ENCODE measurements at places on chromosomes 5 and 9.

DNA sequence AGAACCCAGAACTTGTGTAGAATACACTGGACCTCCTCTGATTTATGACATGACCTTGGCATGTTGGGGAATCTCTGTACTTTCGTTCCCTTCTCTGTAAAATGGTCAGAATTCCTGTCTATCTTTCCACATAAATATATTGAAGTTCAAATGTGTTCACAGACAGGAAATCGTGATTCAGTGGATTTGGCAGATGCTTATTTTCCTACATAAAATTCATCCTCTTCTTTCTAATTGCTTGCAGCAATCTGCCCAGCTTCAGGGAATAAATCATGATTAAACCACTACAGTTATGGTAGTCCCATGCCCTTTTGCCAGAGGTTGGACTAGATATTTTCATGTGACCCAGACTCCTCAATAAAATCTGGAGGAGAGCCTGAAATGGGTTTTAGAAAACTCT is 52.1 kb upstream of the ARL15 start:
- DNase-seq = no peak

- DNase-seq = no peak
Observed at GRCh38 chr5:169299663-169300467, 1.1 kb downstream of the SLIT3 start.

DNA sequence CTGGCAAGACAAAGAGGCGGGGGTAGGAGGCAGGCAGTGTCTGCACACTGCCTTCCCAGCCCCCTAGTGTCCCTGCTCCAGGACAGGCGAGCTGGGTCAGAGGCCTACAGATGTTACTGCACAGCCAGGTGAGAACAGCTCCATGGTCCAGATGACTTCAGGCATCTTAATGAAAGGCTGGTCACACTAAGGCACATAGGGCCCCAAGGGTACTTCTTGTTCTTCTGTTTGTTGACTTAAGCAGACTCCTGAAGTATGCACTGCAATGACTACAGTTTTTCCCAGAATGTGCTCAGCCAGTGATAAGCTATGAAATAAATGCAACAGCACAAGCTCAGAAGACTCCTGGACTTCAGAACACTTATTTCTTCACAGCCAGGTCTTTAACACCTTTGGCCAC is 27.4 kb downstream of the ATPSCKMT start:
- no peak for DNase-seq

- no peak for DNase-seq
Observed at GRCh38 chr5:148750614-148751013, 75.8 kb upstream of the ADRB2 start.

DNA sequence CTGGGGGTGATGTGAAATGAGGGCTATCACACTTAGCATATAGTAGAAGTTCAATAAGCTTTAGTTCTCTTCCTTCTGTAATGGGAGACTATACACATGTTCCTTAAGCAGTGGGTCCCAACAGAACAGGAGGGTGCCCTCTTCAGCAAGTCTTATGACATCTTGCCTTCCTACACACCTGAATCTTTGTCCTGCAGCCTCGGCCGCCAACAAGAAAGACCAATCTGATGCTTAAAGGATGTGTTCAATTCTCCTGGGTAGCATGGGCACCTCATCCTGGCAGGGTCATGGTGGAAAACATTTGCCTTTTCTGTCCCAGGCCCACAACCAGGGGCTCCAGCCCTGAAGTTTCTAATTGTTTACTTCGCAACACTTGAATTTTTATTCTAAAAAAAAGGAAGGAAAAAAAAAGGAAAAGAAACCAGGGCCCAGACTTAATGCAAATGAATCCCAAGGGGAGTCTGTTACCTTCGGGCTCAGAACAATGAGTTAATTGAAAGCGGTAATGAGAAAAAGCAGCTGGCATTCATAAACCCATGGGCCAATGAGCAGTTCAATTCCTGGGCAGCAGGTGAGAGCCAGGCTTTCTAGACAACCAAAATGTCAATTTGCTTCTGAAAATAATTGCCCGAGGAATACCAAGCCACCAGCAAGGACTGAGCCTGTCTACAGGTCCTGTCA is 26.2 kb upstream of the SMAD5 start:
- no peak for DNase-seq

DNA sequence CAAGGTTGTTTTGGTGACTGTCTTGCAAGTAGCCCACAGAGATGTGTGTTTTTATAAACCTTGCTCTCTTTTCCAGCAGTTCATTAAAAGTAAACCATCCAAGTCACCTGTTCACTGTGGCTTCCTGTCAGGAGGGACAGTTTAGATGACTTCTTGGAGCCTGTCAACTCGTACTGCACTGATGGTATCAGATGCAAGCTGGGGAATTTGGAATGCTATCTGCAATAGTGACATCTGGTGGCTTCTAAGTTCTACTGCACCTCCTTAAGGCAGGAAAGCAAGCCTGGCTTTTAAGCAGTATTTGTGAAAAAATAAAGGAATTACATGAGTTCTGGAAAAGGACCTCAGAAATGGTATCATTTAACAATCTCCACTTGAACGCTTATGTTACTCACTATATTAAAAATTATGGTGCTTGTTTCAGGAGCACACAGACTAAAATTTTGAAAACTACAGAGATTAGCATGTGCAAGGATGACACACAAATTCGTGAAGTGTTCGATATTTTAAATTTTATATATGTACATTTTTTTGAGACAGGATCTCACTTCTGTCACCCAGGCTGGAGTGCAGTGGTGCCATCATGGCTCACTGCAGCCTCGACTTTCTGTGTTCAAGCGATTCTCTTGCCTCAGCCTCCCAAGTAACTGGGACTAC is 164.0 kb downstream of the TTC39B start:
- DNase-seq = peak; percentile 19

DNA sequence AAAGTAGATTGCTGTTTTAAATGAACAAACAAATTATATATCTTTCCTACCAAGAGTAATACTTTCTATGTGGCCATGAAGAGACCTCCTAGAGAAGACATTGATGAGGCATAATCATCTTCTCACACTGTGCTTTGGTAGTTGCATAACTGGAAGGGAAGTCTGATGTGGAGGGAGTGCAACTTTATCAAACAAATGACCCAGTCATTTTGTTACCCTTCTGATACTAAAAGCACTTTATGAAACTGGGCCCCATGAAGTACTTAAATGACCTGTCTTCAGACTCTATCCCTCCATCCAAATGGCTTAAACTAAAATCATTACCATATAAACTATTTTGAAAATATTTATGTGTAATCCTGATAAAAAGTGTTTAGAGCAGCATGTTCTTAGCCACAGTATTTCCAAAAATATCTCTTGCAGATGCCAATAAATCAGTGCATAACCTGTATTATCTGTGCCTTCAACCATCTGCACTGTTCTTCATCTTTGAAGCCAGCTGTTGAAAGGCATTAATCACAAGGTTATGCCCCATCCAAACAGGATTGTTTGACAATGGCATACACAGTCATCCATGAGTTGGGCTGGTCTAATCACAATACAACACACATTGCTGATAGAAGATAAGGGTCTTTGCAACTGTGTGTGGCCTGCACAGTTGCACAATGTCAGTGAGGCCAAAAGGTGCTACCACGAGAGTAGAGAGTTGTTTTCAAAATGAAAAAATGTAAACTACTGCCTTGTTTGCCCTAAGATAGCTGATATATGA is 31.9 kb upstream of the MIER3 start:
- no peak for DNase-seq

DNA sequence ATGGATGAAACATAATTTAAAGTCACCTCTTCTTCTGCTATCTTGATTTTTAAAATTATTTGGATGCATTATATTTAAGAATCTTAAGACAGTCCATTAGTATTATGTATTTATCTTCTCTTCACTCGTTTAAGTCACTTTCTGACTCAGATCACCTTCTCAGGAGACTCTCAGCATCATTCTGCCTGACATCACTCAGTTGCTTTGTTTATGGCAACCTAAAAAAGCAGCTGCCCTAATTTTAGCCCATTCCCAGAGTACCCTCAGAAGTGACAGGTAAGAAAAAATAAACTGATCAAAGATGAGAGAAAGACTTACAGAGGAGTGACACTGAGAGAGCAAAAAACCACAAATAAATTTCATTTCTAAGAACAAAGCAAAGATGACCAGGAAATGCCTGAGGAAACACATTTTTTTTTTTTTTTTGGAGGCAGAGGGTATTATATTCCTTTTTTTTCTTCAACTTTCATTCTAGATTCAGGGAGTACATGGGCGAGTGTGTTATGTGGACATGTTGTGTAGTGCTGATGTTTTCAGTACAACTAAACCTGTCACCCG is 140.5 kb downstream of the MUSK start:
- DNase-seq = no peak

GRCh38 chr9:128208946-128209669 is 5.9 kb downstream of the DNM1 start:
- DNase-seq = no peak

DNA sequence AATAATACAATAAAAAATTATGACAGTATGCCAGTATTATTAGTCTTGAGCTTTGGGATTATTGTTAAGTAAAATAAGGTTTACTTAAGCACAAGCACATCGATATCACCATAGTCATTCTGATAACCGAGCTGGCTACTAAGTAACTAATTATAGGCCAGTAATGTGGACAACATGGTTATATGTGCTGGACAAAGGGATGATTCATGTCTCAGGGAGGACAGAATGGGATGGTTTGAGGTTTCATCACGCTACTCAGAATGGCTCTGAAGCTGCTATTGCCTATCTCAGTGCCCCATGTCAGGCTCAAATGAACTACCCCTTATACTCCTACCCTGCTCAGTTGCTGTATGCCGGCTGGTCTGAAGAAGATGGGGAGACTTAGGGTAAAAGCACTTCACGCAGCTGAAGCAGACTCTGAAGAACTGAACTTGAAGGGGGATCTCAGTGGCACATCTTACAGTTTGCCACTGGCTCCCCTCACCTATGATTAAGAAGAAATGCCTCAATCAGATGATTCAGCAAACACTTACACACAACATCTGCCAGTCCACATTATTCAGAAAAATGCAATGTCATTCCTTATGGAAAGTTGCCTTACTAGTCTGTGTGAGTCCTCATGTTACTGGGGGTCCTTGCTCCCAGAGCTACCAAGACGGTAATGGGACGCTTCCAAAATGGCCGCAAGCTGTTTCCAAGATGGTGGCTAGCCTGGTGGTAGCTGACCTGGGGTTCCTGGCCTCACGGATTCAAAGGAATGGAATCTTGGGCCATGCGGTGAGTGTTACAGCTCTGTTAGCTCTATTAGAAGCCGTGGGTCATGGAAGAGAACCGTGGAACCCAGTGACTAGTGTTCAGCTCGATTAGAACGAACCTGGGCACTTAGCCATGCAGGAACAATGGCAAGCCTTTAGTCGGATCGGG is 1098.6 kb downstream of the TAF11L14 start:
- DNase-seq = no peak

- no peak for DNase-seq
Observed at GRCh38 chr5:135222171-135222681, 176.8 kb downstream of the MACROH2A1 start.

GRCh38 chr9:94084314-94084713 is at the start of gene PTPDC1:
Gene PTPDC1 (plus strand): TSS chr9:94084464. CDS start chr9:94084531, 67 bp downstream.
- no peak for DNase-seq

DNA sequence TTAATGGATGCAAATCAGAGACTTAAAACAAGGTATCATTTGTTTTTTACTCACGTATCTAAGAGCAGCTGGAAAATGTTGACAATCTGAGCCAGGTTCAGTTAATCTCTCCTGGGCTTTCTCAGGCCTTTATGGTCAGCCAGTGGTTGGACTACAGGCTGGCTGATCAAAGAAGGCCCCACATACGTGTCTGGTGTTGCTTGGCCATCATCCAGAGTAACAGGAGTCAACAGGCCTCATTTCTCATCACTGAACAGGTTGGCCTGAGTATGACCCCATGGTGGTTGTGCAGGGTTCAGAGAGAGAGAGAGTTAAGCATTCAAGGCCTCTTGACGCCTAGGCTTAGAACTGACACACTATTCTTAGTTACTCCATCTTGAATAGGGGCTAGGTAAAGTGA is 97.0 kb upstream of the VLDLR start:
- DNase-seq = no peak

DNA sequence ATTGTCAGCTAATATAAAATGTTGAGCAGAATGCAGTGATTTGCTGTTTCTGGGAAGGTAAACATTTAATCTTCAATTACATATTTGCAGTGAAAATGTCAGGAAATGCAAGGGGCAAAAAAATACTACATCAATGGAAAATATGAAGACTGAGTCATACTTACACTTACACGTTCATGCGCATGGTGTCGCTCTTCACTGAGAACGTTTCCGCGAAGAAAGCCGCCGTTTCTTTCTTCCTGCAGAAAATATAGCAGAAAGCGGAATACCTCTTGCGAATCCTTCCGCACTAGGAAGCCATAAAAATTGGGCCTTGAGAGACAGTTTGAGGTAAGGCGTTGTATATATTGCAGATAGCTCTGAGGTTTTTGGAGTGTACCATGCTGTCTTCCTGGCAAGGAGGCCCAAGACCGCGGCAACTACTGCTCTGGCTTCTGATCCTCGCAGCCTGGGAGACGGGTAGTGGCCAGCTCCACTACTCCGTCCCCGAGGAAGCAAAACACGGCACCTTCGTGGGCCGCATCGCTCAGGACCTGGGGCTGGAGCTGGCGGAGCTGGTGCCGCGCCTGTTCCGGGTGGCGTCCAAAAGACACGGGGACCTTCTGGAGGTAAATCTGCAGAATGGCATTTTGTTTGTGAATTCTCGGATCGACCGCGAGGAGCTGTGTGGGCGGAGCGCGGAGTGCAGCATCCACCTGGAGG is at the start of gene PCDHA13:
Gene PCDHA13 (plus strand): TSS at position 236 of the 702 bp plus-strand sequence. CDS start 145 bp downstream, at position 381.
- DNase-seq = no peak

DNA sequence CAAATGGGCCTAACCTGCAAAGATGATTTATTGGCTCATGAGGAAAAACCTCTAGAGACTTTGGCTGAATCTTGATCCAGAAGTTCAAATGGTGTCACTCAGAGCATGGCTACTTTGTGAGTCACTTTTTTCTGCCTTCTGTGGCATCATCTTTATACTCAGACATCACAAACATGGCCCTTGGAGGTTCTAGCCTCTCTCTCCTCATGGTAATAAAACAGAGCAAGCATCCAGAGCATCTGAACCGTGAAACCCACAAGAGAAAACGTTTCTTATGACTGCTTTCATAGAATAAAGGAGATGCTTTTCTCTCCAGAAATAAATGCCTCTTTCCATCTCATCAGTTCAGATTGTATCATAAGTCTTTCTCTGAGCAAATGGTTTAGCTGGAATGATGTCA is 780.3 kb downstream of the KCTD16 start:
- DNase-seq = no peak

DNA sequence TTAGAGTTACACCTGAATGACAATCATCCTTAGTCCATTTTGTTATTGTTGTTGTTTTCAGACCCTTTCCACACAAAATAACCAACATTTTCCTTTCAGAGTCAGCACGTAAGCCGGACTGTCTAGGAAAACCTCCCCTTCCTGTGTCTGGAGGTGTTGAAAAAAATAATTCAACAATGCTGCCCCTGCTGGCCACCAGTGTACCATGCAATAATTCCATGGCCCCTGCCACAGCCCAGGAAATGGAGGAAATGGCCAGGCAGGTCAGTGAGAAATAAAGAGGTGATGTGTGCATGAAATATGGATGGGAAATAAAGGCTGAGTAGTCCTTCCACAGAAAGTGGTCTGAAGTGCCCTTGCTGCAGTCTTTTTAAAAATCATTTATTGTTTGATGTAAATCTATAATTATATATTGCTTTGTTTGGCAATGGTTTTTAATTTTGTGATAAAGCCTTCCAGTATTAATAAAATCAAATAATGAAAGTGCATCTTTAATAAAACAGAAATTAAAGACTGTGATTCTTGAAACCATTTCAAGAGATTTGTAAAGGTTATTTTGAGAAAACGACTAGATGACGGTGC is 152.8 kb upstream of the PAPPA start:
- DNase-seq = no peak
